ENCODE measurements at places on chromosomes 12 and 14. TPM values are rescaled to one million over a fixed set of nuclear protein-coding genes. Genes with fewer than 3 reads are reported as not detected.
A peak's percentile ranks its signal among the peaks of the same experiment; 100 is the strongest.

The KRT80 gene
- 0.09 TPM for total RNA-seq

- no peak overlapping the region for H3K4me3 ChIP-seq
- no peak for DNase-seq
- H3K36me3 ChIP-seq = no peaks in the 10 kb centered on the region
- H3K27me3 ChIP-seq = no peaks in the 10 kb centered on the region
- H3K27ac ChIP-seq = no peak overlapping the region
- no peaks in the 10 kb centered on the region for H3K4me1 ChIP-seq
Observed at GRCh38 chr14:23590198-23590597, 11.6 kb upstream of the JPH4 start.

DNA sequence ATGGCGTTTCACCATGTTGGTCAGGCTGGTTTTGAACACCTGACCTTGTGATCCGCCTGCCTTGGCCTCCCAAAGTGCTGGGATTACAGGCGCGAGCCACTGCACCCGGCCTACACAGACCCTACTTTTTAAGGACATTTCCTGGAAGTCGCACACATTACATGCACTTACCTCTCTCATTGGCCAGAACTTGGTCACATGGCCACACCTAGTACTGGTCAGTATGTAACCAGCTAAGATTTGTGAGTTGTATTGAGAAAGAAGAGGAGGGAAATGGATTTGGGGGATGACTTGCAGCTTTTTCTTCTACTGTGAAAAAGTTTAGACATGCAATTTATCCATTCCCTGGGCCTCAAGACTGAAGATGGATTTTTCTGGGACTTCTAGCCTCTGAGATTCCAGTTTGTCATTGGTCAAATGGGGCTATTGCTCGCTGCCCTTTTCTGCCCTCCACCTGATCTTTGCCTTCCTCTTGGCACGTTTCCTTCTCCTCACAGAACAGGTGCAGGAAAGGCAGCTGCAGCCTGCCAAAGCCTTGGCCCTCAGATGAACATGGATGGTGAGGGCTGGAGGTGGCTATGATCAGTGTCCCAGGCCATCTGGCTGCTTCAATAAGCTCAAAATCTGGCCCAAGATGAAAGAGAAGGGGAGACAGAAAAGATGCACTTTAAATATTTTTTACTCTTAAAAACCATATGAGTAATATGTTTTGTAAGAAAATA, 7.1 kb upstream of the ZDHHC22 start:
- H3K27ac ChIP-seq = no peak overlapping the region
- no peaks in the 10 kb centered on the region for H3K36me3 ChIP-seq
- DNase-seq = peak; percentile 50

The TAS2R31 gene
- total RNA-seq = 2.9 TPM

DNA sequence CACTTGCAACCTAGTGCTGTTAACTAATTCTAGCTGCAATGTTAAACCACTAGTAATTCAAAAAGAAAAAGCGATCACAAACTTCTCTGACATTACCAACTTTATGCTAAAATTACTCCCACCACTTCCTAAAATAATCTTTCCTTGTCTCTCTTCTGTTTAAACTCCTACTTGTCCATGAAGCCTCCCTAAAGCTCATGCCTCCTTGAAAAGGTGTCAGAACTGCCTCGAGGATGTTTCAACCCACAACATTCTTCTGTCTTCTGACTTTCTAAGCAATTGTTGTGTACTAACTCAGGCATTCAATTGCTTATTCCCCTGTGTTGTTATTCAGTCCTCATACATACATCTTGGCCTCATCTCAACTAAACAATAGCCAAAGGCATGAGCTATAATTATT, 5.9 kb downstream of the GNPTAB start:
- H3K27me3 ChIP-seq = no peaks in the 10 kb centered on the region
- peaks cover 6% of the 10 kb centered on the region for H3K4me1 ChIP-seq
- no peak for DNase-seq
- H3K27ac ChIP-seq = no peak overlapping the region

The RNASE3 gene
- not detected for total RNA-seq

DNA sequence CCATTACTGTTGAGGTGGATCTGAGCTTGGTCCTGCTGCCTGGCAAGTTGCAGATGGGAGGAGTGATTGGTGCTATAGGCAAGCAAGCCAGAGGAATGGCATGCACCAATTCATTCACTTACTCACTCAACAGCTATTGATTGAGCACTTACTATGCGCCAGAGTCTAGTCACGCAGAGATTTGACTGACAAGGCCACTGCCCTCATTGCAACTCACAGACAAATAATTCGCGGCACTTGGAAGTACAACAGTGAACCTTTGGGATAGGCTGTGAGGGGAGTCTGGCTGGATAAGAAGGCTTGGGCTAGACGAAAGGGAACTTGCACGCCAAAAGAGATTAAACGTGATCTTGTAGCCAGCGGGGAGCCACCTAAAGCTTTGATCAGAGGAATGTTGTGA, 96.2 kb downstream of the NEDD1 start:
- no peaks in the 10 kb centered on the region for H3K27me3 ChIP-seq
- no peaks in the 10 kb centered on the region for H3K36me3 ChIP-seq
- peak overlapping the region; percentile 30 for H3K27ac ChIP-seq
- no peaks in the 10 kb centered on the region for H3K4me1 ChIP-seq

GRCh38 chr12:122730215-122731014, at the start of gene HCAR1:
TSS of gene HCAR1 (minus strand) at chr12:122730844. CDS start at chr12:122730339, 505 bp downstream.
- no peaks in the 10 kb centered on the region for H3K27me3 ChIP-seq
- no peak within 1 kb of the TSS for H3K4me3 ChIP-seq
- no peaks in the 10 kb centered on the region for H3K36me3 ChIP-seq

- H3K36me3 ChIP-seq = no peaks in the 10 kb centered on the region
- no peak for DNase-seq
- H3K4me1 ChIP-seq = no peaks in the 10 kb centered on the region
- H3K4me3 ChIP-seq = no peak overlapping the region
- H3K27me3 ChIP-seq = peaks cover 22% of the 10 kb centered on the region
- no peak overlapping the region for H3K27ac ChIP-seq
Observed at GRCh38 chr14:49420201-49420600, 166.0 kb downstream of the RPS29 start.

GRCh38 chr14:96583569-96584041, 81.4 kb downstream of the PAPOLA start:
- H3K27ac ChIP-seq = no peak overlapping the region
- no peaks in the 10 kb centered on the region for H3K4me1 ChIP-seq
- no peak for DNase-seq
- H3K4me3 ChIP-seq = no peak overlapping the region
- H3K27me3 ChIP-seq = peaks cover 11% of the 10 kb centered on the region
